NCI-H69 (cell line): ENCODE measurements at places on chromosomes 1 and 21.

DNA sequence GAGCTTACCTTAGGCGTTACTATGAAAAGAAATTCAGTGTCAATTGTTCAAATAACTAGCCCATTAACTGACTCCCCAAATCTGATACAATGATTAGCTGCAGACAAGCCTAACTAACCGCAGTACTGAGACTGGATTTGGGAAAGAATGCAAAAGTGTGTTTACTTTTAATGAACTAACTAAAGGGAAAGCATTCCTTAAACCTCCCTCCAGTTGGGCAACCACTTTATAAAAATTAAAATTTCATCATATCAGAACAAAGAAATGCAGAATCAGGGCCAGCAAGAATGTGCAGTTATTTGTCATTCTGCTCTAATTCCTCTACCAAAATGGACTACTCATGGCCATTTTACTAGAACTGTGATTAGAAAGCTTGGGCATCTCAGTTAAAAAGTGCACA is 11.7 kb upstream of the NR5A2 start:
- DNase-seq = no peak

- peak; percentile 73 for DNase-seq
Measured at GRCh38 chr21:42219606-42220137, 732 bp downstream of the ABCG1 start.

- DNase-seq = no peak
Measured at GRCh38 chr1:71660411-71660810, 579.6 kb upstream of the ZRANB2 start.

DNA sequence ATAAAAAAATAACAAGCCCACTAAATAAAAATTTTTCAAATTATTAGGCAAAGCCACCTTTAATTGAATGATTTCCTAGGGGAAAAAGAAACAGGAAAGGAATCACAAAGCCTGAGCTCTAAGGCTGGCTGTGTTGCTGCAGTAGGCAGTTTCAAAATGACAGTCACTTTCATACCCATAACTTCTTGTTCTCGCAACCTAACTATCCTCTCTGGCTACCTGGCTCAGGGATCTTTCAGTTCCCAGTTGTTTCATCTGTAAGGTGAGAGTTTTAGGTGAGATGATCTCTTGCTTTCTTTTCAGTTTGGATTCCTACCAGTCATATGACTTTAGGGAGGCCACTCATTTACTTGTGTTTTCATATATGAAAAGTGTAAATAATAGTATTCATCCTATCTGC is 226.1 kb downstream of the ASTN1 start:
- DNase-seq = no peak

GRCh38 chr1:183565261-183565660 is 25.0 kb downstream of the NCF2 start:
- DNase-seq = no peak

DNA sequence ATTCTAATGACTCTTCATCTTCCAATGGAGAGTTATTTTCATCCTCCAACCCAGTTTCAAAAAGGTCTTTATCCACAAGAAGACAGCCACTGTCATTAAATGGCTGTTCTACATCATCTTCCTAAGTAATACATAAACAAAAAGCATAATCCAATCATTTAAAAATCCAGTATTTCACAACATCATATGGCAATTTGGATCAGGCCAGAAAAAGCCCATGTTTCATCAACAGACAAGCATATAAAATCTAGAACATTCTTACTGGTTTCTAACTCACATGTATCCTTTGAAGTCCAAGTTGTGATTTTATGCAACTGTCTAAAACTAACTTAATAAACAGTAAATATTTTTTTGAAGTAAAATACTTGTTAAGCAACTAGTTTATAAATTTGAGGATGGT is 6.6 kb downstream of the CLSPN start:
- DNase-seq = no peak

DNA sequence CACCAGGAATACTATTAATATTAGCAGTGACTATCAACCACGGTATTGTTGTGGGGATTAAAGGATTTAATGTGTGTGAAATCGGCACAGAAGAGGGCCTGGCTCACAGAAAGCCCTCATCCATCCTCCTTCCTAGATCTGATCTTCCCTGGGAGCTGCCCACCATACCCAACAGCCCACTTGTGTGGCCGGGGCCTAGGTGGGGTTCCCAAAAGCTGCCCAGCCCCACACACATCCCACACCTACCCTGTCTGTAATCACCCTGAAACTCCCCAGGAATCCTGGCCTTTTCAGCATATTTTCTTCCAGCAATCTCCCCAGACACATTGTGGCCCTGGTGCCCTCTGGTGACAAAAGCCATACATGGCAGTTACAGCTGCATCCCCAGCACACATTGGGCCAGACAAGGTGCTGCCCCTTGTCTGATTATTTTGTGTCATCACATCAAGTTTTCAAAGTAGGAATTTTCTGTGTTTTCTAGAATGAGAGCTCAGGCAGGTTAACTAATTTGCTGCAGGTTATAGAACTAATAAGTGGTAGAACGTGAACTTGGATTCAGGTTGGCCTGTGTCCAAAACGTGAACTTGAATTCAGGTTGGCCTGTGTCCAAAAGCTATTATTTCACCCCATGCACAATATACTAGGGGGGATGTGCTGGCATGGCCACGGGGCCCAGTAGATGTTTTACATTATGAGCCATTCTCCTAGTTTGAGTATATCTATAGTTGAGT is 5.3 kb upstream of the SLC6A9 start:
- peak; percentile 79 for DNase-seq

- no peak for DNase-seq
Measured at GRCh38 chr1:61807606-61808140, 65.4 kb downstream of the PATJ start.

DNA sequence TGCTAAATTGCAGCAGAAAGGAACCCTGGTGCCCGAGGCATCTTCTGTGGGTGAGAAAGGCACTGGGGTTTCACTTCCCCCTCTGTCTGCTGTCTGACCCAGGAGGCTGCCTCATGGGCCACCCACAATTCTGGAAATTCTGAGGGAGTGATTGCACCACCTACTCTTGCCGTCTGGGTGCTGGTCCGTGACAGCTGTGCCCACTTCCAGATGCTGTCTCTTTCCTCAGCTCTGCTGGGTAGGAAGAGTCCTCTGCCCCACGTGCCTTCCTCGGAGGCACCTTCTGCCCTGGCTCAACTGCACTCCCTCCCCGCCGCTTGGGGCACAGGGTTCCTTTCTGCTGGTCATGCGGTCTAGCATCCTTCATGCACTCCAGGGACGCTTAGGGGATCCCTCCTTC is 96.3 kb downstream of the ARHGEF10L start:
- no peak for DNase-seq

- no peak for DNase-seq
Measured at GRCh38 chr1:99139876-99140275, 124.4 kb upstream of the PLPPR4 start.

GRCh38 chr1:62686822-62687221 is 1.4 kb downstream of the DOCK7 start:
- no peak for DNase-seq

GRCh38 chr1:2970311-2971071 is 50.8 kb upstream of the ACTRT2 start:
- DNase-seq = no peak

DNA sequence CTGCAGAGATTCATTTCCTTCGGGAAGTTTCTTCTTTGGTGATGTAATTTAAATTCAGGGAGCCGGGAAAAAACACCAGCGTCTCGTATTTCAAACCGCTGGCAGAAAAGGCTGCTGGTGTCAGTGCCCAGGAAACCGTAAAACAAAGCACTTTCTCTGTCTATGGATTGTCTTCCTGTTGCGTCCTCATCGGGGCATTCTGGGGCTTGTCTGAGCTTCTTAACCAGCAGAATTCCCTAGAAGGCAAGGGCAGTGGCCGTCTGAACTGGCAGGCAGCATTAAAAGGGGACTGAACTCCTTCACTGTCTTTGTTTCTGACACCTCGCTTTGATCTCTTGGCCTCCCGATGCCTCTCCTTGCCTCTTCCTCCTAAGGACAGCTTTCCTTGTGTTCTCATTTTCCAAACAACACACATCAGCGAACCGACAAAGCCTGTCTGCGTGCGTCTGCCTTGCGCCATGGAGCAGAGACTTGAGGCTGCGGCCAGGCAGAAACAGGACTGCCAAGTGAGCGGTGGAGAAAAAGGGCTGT is 391.6 kb upstream of the VAMP3 start:
- DNase-seq = peak; percentile 71

GRCh38 chr1:175540896-175541645 is 202.3 kb downstream of the TNR start:
- no peak for DNase-seq

DNA sequence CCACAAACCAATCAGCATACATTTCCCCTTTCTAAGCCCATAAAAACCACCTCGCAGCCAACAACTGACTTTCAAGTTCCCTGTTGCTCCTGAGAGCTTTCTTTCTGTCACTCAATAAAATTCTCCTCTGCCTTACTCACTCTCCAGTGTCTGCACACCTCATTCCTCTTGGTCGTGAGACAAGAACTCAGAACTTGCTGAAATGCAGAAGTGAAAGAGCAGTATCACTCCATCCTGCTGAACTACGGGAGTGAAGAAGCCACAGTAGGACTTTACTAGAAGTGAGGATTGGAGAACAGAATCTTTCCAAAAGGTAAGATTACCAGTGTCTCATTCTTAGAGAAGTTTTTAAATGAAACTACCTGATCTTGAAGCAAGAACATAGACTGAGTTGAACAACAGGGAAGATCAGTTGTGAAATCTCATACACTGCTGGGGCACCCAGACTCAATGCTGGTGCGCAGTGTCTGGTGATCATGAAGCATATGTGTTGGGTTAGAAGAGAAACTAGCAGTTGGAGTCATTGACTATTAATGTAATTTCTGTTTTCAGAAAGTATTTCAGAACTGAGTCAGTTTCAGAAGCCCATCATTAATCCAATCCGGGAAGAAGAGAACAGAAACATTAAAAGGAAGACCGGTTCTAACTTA is 726.9 kb upstream of the TMPRSS15 start:
- no peak for DNase-seq

DNA sequence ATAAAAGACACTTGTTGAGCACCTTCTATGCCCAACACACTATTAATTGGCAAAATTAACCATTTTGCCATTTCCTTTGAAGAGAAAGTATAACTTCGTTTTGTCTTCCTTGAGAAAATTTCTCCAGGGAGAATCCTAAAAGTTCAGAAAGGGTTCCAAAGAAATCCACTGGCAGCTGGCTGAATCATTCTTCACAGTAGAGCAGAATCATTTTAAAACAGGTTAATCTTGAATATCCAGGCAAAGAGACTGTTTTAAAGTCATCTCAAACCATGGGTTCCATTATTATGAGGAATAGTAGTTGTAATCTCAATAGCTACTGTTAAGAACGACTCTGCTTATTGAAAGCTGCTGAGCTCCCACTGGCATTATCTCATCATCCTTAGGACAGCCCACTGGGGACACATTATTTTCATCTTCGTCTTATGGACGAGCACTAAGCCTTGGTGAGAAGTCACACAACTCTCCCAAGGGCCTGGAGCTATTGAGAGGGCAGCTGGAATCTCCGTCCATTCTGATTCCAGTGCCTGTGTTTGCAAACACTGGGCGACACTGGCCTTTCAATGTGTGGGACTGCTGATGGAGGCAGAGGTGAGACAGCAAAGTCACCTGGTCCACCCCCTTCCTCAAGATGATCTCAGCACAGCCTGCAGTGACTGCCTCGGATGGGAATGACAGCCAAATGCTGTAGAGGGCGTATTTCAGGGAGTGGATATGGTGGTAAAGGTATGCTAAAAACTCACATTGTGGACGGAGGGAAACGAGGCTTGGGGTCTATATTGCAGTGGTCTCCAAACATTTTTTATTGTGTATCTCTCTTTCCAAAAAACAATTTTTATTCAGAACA is 15.3 kb upstream of the PGBD5 start:
- peak; percentile 84 for DNase-seq

DNA sequence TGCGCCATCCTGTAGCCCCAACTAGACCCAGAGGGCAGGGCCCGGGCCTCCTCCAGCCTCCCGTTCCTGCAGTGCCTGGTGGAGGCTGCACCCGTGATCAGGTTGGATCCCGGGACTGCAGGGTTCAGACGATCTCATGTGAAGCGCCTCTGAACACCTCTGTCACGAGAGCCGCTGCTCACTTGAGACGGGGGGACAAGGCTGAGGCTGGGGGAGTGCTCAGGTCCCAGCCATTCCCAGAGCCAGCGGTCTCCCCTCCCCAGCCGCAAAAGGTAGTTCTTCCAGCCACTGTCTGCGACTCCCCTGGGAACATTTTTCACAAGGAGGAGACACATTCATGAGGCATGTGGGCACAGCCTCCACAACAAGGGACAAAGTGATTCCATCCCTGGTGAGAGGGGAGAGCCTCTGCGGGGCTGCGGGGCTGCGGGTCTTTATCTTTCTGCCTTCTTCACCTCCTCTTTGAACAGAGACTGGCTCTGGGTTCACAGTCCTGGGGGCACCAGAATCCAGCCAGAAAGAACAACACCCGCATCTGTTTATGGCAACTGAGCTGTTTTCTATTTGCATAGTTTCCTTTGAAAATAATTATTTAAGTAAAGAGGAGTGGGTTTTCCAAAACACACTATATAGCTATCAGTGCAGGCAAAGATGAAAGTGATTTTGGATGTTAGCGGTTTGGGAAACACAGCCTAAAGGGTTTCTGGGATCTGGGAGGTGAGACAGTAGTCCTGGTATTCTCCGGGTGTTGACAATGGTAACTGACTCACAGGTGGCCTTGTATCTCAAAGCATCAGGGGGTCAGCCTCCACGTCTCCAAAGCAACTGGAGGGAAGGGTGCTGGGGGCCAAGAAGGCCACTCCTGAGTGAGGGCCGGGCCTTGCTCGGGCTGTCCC is 13.0 kb upstream of the LDLRAP1 start:
- DNase-seq = no peak

DNA sequence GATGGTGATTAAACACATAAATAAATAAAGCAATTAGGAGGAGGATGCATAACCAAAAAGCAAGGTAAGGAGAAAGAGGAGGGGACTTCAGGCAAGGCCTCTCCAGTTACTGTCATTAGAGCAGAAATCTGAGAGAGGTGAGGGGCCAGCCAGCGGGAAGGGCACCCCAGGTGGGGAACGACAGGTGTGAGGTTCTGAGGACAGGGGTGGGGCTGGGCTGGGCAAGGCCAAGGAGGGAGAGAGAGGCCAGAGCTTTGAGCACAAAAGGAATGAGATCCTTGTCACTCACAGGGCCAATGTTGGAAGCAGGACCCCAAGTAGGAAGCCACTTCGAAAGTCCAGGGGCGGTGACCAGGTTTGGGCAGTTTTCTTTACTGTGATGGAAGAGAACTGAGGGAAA is 182.2 kb upstream of the RAB4A start:
- peak; percentile 46 for DNase-seq

GRCh38 chr1:218558271-218558810 is 213.2 kb downstream of the TGFB2 start:
- peak; percentile 72 for DNase-seq

DNA sequence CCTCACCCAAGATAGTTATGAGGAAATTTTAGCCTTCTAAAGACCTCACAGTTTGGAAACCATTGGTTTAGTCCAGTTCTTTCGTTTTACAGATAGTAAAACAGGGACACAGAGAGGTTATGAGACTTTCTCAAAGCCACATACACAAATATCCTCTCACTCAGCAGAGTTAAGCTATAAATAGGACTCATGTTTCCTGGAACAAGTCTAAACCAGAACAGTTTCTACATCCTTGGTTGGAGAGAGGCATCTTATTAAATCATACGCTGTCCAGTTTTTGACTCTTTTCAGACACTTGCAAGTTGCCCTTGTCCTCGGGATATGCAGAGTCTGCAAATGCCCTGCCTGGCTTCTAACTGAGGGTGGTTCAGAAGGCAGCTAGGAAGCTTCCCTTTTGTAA is 462.1 kb upstream of the DEPDC1 start:
- no peak for DNase-seq
